ENCODE measurements at places on chromosomes 16 and 17.

- no peak for DNase-seq
Measured at GRCh38 chr17:21297597-21297996, 13.1 kb downstream of the MAP2K3 start.

DNA sequence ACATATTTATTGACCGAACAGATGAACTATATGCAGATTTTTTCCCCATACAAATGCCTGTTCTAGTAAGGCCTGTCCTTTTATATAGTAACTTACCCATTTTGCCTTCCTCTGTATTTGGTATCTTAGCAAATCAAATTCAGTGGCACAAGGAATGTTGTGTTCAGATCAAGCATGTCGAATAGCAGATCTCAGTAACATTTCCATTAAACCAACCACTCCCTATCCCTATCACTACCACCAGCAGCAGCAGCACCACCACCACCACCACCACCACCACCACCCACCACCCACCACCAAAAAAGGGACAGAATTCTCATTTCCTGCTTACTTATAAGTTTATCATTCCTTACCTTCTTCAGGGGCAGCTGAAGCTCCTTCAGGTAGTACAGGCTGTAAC is 94.7 kb downstream of the TRIM37 start:
- no peak for DNase-seq

GRCh38 chr16:51113236-51114125 is 37.6 kb downstream of the SALL1 start:
- no peak for DNase-seq

GRCh38 chr16:1036166-1036565 is 36.4 kb upstream of the SSTR5 start:
- DNase-seq = no peak

GRCh38 chr17:18315562-18315922 is 449 bp downstream of the SMCR8 start:
- no peak for DNase-seq

All from activated CD4-positive, alpha-beta T cell treated with anti-CD3 and anti-CD28 coated beads for 1 hour (primary cell).